ENCODE measurements at places on chromosomes 4 and X.

DNA sequence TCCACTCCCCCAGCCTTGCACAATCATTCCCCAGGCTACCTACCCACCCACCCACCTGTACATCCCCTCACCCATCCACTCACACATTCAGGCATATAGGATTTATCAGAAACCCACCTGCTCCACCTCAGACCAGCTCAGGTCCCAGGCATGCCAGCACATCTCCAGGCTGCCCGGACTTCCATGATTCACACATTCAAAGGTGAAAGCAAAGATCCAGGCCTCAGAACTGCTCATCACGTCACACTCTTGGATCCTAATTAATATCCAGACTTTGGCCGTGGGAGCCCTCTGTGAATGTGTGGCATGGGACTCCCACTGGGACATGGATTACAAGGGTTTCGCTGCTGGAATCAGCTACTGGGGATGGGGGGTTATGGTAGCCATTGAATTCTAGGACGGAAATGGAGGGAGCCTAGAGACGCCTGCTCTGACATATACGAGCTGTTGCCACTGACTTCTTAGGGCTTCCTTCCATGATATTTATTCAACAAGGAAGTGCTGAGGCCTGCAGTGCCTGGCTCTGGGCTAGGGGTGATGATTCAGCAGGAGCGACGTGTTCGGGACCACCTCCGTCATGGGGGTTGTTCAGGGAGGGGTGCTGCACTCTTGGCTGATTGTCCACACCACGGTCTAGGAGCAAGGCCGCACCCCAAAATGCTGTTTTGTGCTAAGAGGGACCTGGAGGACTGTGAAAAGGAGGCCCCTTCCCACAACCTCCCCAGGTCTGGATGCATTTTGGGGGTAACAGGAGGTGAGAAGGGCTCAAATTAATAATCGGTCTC is 56.9 kb upstream of the ADRA2C start:
- H3K27me3 ChIP-seq = peaks cover 6% of the 10 kb centered on the region
- no peaks in the 10 kb centered on the region for H3K36me3 ChIP-seq
- no peak overlapping the region for H3K4me3 ChIP-seq
- H3K27ac ChIP-seq = no peak overlapping the region

DNA sequence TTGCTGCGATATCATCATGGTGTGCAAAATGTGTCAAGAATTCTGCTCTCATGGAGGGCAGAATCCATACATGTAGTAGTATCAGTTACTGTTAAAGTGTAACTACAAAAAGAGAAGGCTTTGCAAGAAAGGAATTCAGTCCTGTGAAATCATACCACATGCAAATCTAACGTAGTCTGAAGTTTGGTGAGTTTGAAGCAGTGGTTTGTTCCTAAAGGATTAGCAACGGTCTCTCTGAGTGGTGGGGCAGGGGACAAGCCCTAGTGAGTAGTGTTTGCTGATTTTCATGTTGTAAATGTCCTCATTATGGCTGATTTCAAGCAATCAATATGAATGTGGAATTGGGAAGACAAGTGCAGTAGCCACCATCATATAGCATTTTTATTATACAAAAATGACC is 47.1 kb upstream of the CLNK start:
- no peak overlapping the region for H3K27ac ChIP-seq
- no peaks in the 10 kb centered on the region for H3K27me3 ChIP-seq
- no peak for DNase-seq
- H3K4me3 ChIP-seq = no peak overlapping the region
- H3K4me1 ChIP-seq = no peaks in the 10 kb centered on the region
- H3K36me3 ChIP-seq = no peaks in the 10 kb centered on the region

GRCh38 chr4:122980860-122981259 is 58.5 kb upstream of the NUDT6 start:
- no peak for DNase-seq
- no peak overlapping the region for H3K27ac ChIP-seq
- H3K36me3 ChIP-seq = peaks cover 4% of the 10 kb centered on the region
- no peaks in the 10 kb centered on the region for H3K4me1 ChIP-seq

- no peak overlapping the region for H3K27ac ChIP-seq
- no peaks in the 10 kb centered on the region for H3K27me3 ChIP-seq
- DNase-seq = no peak
- no peaks in the 10 kb centered on the region for H3K4me1 ChIP-seq
- H3K4me3 ChIP-seq = no peak overlapping the region
Observed at GRCh38 chrX:9707306-9708033, 58.2 kb downstream of the GPR143 start.

GRCh38 chr4:74751856-74752255 is 42.5 kb downstream of the BTC start:
- H3K4me3 ChIP-seq = no peak overlapping the region
- DNase-seq = no peak
- H3K27me3 ChIP-seq = peaks cover 2% of the 10 kb centered on the region

- no peaks in the 10 kb centered on the region for H3K36me3 ChIP-seq
- no peak for DNase-seq
- peaks cover 16% of the 10 kb centered on the region for H3K4me1 ChIP-seq
- H3K27ac ChIP-seq = no peak overlapping the region
- peaks cover 14% of the 10 kb centered on the region for H3K27me3 ChIP-seq
Observed at GRCh38 chr4:26217961-26218676, 102.7 kb upstream of the RBPJ start.

DNA sequence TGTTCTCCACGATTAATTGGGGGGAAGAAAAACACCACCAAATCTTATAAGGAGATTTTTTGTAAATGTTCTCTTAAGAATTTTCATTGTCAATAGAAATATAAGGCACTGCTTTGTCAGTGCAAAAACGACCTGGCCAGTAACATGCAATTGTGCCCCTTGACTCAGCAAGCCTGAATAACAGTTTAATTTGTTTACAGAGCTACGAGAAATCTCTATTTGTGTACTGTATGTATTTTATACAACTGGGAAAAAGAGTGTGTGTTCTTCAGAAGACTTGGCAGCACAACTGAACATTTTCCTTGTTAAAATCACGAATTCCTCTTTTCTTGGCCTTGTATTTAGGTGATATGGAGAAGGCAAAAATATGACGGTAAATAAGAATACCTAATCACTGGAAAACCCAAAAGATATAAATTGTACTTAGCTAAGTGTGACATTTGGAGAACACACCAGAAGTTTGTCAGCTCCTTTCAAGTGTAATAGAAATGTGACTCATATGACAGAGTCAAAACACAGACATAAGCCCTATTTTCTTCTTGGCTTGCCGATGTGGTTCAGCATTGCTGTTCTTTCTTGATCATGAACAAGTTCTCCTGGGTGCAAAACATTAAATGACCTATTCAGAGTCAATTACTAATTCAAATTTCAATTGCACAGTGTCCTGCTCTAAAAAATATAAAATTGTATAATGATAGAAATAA is 945.0 kb upstream of the INTU start:
- no peaks in the 10 kb centered on the region for H3K36me3 ChIP-seq
- H3K27ac ChIP-seq = no peak overlapping the region
- no peak overlapping the region for H3K4me3 ChIP-seq
- no peak for DNase-seq
- no peaks in the 10 kb centered on the region for H3K27me3 ChIP-seq

GRCh38 chr4:140343303-140343702 is 30.1 kb upstream of the SCOC start:
- DNase-seq = no peak
- H3K27ac ChIP-seq = no peak overlapping the region
- no peak overlapping the region for H3K4me3 ChIP-seq

DNA sequence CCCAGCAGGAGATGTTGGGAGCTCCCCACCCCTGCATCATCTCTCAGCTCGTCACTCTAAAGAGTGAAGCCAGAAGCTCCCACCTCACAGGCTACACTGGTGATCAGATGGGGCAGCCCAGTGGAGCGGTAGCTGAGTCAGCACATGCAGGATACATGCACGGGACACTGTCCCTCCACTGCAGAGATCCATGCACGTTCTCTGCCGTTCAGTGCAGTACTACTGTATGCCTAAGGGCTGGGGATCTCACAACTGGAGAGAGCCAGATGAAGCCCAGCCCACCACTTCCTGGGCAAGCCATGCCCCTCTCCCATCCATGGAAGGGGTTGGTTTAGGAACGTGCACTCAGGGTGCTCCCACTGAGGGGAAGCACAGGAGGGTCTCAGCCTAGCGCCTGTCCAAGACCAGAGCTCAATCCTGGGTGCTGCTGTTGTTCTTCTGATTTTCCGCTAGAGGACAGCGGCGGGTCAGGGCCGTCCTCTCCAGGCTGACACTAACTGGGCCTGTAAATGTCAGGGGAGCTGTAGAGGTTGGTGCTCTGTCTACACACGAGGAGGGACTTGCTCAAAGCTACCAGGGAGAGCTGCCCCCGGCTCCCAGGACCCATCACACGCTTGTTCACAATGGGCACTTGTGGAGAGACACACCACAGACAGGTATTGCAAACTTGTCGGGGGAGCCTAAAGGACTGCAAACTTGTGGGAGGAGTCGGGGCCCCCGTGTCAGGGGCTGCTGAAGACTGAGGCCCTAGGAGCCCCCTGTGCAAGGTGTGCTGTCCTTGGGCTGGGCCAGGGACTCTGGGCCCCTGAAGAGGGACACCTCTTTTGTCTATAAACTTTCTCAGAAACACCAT is 18.2 kb upstream of the ABLIM2 start:
- H3K4me1 ChIP-seq = peaks cover 4% of the 10 kb centered on the region
- H3K27ac ChIP-seq = no peak overlapping the region
- no peak for DNase-seq
- no peak overlapping the region for H3K4me3 ChIP-seq
- H3K36me3 ChIP-seq = no peaks in the 10 kb centered on the region
- H3K27me3 ChIP-seq = peaks cover 6% of the 10 kb centered on the region

DNA sequence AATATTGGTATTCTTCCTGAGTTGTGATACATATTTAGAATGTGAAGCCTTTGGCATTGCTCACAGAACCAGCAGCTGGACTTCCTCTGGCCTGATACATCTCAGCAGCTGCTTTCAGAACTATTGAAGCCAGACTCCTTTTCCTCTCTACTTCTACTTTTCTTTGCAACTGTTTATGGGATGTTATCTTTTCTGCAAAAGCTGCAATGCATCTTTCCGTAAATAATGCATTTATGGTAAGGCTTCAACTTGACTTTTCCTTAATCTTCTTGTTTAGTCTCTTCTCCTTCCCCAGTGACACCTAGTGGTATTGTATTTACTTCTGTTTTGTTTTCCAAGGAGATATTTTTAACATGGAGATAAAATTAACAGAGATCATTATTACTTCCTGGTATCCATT is 1548.7 kb downstream of the PCDH7 start:
- H3K4me3 ChIP-seq = no peak overlapping the region
- no peak for DNase-seq
- H3K4me1 ChIP-seq = no peaks in the 10 kb centered on the region
- H3K36me3 ChIP-seq = no peaks in the 10 kb centered on the region
